ENCODE measurements at places on chromosomes 7 and 10.

DNA sequence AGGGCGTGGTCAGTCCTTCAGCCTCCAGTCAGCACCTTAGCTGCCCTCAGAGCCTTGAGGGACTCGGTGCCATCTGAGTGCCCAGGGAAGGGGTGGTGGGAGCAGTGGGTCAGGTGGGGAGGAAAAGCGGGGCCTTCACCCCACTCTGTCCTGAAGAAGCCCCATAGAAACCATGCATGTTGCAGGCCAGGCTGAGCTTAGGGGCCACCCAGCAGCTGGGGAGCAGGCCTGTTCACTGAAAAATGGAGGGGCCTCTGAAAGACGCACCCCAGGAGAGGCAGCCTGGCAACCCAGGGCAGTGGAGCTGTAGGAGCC, 144.3 kb downstream of the GRID1 start:
- no peak for ATAC-seq

DNA sequence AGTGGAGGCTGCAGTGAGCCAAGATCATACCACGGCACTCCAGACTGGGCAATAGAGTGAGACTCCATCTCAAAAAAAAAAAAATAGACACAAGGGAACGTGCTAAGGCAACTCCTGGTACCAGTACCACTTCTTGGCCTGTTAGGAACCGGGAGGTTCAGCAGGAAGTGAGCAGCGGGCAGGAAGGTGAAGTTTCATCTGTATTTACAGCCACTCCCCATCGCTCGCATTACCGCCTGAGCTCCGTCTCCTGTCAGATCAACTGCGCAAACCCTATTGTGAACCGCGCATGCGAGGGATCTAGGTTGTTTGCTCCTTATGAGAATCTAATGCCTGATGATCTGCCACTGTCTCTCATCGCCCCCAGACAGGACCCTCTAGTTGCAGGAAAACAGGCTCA, 69.9 kb upstream of the FOXK1 start:
- no peak for ATAC-seq

DNA sequence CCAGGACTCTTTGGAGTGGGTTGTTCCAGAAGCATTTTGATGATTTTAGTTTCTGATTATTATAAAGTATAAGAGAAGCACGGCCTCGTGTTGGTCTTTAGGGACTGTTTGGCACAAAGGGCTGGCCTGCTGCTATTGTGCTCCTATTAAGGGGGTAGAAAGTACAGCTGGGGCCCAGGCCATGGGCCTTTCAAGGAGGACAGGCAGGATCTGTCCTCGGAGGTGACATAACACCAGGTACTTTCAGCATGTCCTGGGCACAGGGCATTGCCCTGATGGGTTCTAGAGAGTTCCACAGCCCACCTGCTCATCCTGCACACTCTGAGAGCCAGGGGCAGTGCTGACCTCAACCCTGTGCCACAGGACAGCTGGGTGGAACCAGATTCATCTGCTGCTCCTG, 24.9 kb downstream of the STRA8 start:
- ATAC-seq: no peak

- ATAC-seq: peak; percentile 34
Observed at GRCh38 chr10:112985690-112986543, 35.9 kb downstream of the TCF7L2 start.

DNA sequence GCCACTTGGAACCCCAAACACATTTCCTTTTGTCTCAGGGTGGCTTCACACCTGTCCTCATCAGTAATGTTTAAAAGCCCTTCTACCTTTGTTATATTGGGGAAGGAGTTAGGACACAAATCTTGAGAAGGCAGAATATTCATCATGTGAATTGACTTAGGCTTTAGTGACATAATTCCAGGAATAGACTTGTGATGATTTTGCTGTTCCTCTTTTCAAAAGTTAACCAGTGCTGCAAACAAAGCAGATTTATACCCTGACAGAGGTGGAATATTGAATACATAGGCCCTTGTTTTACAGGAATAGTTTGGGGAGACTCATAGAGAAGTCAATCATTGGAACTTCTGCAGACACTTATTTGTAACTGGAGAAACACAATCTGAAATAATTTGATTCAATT, 27.0 kb downstream of the ZNF786 start:
- ATAC-seq: no peak

DNA sequence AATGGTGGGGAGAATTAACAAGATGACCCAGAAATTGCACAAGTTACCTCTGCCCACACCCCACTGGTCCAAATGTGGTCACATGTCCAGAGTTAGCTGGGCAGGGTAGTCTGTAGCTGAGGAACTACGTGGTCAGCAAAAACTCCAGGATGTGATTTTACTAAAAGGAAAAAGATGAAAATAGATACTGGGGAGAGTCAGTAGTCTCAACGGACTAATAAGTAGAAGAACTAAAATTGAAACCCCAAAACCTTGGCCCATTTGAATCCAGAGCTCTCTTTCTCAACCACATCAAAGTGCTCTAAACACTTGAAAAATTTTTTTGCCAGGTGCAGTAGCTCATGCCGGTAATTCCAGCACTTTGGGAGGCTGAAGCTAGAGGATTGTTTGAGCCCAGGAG, 146.3 kb downstream of the SKIDA1 start:
- ATAC-seq: no peak

Data from gastroesophageal sphincter (tissue), 4 donors.